ENCODE measurements at places on chromosomes 5 and 9.

- no peak for DNase-seq
Measured at GRCh38 chr5:111739416-111739815, 17.6 kb downstream of the NREP start.

DNA sequence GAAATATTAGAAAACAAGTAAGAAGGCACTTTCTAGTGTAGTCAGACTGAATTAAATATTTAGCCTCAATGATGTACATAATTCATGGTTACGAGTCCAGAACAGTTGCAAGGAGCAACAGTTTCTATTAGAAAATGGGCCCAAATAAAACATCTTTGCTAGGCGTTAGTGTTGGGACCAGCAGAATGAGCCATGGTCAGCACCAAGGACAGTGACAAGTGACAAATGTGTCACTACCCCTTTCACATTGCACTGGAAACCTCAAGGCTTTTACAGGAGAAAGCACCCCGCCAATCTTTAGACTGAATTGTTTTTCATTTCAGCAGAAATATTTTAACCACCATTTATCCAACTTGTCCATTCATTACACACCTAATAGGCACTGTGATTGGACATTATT is 301.3 kb upstream of the ADCY2 start:
- peak; percentile 13 for DNase-seq

GRCh38 chr5:56264417-56265025 is 31.4 kb upstream of the ANKRD55 start:
- peak; percentile 31 for DNase-seq

DNA sequence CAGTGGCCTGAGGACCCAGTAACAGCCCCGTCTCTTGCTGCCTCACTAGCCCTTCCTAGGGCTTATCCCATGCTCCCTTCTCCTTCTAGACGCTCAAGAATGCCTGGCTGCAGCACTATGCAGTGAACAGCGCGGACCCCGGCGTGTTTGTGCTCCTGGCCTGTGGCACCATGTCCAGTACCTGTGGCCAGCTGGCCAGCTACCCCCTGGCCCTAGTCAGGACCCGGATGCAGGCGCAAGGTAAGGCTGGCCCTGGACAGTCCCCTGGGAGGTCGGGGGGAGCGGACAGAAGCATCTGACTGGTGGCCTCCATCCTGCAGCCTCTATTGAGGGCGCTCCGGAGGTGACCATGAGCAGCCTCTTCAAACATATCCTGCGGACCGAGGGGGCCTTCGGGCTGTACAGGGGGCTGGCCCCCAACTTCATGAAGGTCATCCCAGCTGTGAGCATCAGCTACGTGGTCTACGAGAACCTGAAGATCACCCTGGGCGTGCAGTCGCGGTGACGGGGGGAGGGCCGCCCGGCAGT is 20.5 kb downstream of the PTGES2 start:
- DNase-seq: no peak

DNA sequence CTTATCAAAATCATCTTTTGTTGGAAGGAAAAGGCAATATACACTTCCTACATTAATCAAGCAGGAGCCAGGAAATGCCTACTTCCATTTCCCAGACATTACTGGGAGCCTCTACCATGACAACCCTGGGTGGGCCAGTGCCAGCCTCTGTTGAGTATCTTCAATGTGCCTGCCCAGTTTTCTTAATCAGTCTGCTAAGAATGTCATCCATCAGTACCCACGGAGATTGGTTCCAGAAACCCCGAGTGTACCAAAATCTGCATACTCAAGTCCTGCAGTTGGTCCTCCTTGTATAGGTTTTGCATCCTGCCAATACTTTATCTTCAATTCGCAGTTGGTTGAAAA is 82.4 kb downstream of the MARCHF3 start:
- no peak for DNase-seq

- DNase-seq: no peak
Measured at GRCh38 chr5:164127527-164127926, 622.1 kb downstream of the MAT2B start.

- peak; percentile 39 for DNase-seq
Measured at GRCh38 chr5:132000677-132001453, 10.6 kb downstream of the ACSL6 start.

- DNase-seq: no peak
Measured at GRCh38 chr5:112706446-112707016, 31.2 kb upstream of the APC start.

- no peak for DNase-seq
Measured at GRCh38 chr5:88679638-88680037, 203.3 kb downstream of the MEF2C start.

- no peak for DNase-seq
Measured at GRCh38 chr5:147578228-147579024, 68.6 kb upstream of the DPYSL3 start.

GRCh38 chr5:157690690-157691433 is 19.5 kb downstream of the C5orf52 start:
- no peak for DNase-seq

DNA sequence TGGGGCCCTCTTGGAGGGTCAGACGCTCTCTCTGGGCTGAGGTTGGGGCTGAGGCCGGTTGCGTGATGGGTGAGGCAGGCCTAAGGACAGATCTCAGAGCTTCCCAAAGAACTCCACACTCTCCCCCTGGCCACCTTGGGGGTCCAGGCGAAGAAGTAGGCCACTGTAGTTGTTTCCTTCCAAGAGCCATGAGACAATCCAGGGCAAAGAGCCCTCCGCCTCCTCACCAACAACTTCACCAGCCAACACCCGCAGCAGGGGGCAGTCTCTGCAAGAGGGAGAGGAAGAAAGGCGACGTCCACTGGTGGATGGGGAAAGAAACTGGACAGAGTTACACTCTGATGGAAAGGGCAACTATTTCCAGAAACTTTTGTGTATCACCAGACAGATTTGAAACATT is 10.7 kb downstream of the SLC35A4 start:
- no peak for DNase-seq

DNA sequence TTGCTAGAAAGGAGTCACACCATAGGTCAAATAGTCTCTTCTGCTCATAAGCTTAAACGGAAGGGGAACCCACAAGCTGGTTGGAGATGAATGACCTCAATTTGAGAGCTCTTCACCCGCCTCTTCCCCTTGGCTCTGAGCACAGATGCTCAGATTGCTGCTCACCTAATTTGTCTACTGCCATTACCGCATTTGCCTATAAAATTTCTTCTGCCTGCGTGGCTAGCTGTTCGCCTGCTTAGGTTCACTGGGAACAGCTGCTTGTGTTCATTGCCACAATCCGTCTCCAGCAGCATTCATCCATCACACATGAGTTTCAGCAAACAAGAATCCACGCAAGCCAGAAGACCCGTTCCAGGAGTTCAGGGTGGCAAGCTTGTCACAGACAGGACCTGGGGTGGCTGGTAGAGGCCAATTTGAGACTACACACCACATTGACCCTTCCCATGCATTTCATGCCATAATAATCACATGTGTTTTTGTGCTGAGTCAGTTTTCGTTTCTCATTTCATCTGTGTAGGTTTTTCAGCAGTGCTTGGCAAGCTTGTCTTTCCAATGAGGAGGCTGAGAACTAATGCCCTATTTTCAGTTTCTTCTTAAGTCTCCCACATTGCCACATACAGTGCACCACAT is 50.2 kb upstream of the DNAH5 start:
- no peak for DNase-seq

DNA sequence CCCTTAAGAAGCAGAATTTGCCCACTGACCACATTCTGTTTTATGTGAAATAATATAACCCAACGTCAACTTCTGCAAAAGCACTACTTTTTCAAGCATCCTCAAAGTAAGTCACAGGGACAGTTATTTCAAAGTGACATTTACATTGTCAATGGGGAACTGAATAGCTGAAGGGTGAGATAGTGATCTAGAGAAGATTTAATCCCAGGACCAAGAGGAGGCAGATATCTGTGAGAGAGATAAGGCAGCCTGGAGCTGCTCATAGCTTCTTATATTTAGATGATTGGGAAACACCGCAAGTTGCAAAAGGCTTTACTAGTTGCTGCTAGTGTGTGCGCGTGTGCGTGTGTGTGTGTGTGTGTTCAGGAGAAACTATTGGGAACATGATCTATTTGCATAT is 210.4 kb upstream of the RFX3 start:
- DNase-seq: no peak

- no peak for DNase-seq
Measured at GRCh38 chr9:9061627-9062026, 1262.0 kb upstream of the DMAC1 start.

GRCh38 chr5:17384181-17384580 is 113.8 kb upstream of the TAF11L2 start:
- no peak for DNase-seq

DNA sequence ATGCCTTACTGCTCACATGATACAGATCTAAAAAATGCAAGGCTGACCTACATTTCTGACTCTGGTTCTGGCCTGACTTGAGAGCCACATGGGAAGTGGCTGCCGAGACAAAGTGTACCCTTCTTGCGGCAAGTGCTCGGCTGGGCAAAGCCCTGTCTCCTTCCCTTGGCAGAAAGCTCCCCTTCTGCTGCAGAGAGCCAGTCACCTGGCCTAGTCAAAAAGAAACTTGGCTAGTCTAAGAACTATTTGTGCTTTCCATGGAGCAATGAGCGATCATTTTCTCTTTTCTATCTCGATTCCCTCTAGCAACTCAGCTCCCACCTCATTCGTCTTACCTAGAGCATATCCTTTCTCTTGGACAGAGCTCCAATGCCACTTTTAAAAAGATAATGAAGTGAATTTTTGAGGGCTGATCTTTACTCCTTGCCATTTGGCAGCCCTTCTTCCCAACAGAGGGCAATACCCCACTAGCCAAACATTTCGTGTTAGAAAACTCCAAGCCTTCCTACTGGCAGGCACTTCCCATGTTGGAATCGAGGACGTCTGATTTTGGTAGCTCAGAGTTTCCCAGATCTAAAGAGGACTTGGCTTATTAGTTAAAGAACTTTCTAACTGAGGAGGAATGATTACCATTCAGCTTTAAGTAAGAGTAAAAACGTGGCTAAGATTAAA is 108.1 kb upstream of the PRRC1 start:
- DNase-seq: no peak

DNA sequence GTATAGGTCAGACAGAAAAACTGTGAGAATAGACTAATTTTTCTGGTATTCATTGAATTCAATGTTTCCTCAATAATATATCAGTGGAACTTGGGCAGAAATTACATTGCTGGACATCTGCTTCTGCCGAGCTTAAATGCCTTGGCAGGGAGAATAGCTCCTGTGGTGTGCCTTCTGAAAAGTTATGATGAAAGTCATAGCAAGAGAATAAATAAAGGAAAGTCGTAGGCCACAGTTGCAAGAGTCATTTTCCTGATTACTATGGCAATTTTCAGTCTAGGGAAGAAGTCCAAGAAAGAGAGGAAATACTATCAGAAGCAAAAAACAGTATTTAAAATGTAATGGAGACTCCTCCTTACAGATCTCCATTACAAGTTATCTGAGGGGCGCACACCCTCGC is 1596.1 kb upstream of the WWC1 start:
- DNase-seq: no peak

- DNase-seq: no peak
Measured at GRCh38 chr9:114037961-114038723, 40.0 kb downstream of the AMBP start.

- DNase-seq: no peak
Measured at GRCh38 chr9:130780415-130780814, 54.6 kb upstream of the ABL1 start.

GRCh38 chr5:34897646-34898045 is 17.7 kb downstream of the RAD1 start:
- DNase-seq: no peak

- no peak for DNase-seq
Measured at GRCh38 chr5:173472784-173473278, 143.6 kb downstream of the BOD1 start.

DNA sequence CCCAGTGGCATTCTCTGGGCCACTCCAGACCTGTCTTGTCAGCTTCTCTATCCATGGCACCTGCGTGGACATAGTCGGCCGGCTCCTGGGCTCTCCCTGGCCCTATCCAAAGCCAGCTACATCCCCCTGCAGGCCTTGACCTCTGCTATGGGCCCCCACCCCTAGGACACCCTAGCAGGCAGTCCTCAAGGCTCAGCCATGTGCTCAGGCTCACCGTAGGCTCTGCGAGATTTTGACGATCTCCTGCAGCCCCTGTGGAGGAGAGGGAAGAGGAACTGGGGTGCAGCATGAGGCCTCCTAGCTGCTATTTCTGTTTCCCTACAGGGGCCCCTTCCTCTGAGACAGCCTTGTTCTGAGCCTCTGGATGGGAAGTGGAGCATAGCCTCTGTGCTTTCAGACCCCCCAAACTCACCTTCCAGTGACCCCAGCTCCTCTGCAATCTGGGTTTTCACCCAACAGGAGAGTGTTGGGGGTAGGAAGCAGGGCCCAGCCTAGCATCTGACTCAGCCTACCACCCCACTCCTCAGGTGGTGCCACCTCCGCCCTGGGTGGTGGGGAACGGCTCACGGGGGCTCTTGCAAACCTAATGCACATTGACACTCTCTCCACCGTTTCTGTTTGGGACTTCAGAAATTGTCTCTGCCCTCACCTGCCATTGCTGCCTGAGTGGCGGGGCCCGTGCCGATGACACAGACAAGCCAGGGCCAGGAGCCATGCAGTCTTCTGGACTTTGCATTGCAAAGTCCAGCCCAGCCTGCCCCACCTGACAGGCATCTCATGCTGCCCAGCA is 36.7 kb downstream of the HRH2 start:
- DNase-seq: no peak

DNA sequence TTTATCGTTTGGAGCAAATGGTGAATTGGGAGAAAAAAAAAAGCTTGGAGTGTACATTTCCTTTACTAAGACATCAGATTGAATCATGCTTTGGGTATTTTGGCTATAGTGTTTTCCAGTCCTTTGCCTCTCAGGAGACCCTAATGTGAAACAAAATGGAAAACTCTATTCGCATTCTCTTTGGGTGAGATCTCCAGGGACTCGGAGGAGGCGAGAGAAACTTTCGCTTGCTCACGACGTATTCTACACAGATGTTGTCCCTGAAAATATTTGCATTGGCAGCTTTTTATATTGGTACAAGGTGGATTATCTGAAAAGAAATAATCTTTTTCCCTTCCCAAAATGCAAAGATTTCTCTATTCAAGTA is 1240.1 kb upstream of the WWC1 start:
- DNase-seq: no peak

- DNase-seq: no peak
Measured at GRCh38 chr5:160657068-160657507, 194.9 kb downstream of the ATP10B start.

DNA sequence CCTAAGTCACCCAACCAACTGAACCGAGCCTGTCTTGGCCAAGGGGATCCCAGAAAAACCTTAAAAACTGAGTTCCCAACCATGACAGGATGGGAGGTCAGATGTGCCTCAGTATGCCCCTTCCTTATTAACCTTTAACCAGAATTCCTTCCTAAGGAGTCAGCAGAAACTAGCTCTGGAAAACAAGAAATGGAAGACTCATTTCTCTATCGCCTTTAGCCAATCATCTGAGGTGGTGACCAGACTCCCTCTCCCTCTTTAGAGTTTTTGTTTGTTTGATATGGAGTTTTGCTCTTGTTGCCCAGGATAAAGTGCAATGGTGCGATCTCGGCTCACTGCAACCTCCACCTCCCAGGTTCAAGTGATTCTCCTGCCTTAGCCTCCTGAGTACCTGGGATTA is 37.5 kb downstream of the SLC28A3 start:
- DNase-seq: no peak

DNA sequence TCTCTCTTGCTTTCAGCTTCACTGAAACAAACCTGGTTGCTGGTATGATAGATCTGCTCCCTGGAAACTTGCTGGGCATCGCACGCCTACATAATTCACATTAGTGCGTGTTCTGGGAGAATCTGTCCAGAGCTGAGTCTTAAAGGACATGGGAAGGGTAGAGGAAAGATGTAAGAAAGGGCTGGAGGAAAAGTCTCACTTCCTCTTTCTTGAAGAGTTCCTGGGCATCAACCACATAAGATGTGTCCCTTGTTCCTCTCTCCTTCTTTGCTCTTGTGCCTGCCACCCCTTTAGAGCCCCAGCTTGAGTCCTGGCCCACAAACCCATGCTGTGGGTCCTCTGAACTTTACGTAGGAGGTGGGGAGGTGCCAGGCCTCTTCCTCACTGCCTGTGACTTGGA is 205.3 kb upstream of the PANK3 start:
- DNase-seq: no peak

Measured in stimulated activated CD4-positive, alpha-beta T cell treated with anti-CD3 and anti-CD28 coated beads, Interleukin-15, amount 100 ng/mL, for 24 hours (primary cell).